ENCODE measurements at places on chromosomes 7 and 10.

- DNase-seq = no peak
These were observed 41.7 kb upstream of the LOXL4 start for GRCh38 chr10:98309366-98310355.

- DNase-seq = no peak
These were observed 4.7 kb downstream of the ATP5MF start for GRCh38 chr7:99461221-99461620.

DNA sequence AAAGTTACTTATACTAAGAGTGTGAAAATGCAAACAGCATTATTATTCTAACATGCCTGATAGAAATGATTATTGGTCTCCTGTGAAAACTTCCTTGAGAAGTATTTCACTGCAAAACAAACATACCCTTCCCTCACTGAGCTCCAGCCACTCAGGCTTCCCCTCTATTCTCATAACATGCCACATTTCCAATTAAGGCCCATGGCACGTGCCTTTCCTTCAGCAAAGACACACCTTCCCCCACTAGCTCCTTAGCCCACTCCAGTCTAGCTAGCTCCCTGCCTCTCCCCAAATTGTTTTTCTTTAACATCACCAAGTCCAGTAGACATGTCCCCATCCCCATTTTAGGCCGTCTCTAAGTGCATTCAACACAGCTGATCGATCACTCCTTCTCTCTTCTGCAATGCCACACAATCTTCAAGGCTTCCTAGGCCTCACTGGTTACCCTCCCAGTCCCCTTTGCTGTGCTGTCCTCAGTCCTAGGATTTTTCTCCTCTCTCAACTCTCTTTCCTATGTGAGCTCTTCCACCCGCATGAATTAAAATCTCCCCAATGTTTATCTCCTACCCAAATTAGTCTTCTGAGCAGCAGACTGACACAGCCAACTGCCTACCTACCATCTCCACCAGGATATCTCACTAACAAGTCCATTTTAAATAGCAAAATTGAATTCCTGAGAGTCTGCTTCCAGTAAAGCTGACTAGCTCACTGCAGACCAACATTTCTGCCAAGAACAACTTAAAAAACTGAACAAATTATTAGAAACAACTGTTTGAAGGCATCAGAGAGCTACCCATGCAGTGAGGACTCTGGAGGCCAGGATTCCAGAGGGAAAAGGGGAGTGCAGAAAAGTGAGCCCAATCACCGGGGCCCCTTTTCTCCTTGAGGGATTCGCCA lies 11.9 kb downstream of the CYTH3 start:
- DNase-seq = no peak

- DNase-seq = no peak
These were observed 35.5 kb downstream of the CALML3 start for GRCh38 chr10:5560142-5560816.

GRCh38 chr10:70537398-70538194 lies 59.0 kb downstream of the PALD1 start:
- no peak for DNase-seq

- DNase-seq = no peak
These were observed 192.6 kb downstream of the CCSER2 start for GRCh38 chr10:84521013-84521412.

- DNase-seq = no peak
These were observed 724.6 kb upstream of the CELF2 start for GRCh38 chr10:10293041-10293440.

- DNase-seq = no peak
These were observed 966.2 kb downstream of the SORCS1 start for GRCh38 chr10:106198275-106198674.

Measured in stimulated activated CD8-positive, alpha-beta memory T cell treated with anti-CD3 and anti-CD28 coated beads, Interleukin-7, amount 100 ng/mL, for 1 hour (primary cell).